Activated gamma-delta T cell (primary cell): ENCODE measurements at places on chromosomes 5 and 9.

- no peak for DNase-seq
Observed at GRCh38 chr5:82156874-82157273, 121.3 kb downstream of the RPS23 start.

DNA sequence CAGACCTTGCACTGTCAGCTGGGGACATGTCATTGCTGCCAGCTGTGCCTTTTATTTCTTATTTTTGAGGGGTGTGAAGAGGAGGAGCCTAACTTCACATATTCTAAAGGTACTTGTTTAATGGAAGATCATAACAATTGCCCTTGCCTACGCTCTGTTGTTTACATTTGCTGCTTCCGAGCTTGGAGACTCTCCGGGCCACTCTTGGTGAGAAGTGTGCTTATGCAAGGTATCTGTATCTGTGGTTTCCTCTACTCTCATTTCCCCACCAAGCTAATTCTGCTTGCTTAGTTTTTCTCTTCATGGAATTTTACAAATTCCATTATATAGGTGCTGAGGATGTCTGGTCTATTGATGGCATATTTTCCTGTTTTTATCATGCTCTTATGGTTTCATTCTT is 105.3 kb downstream of the RASGRF2 start:
- no peak for DNase-seq

DNA sequence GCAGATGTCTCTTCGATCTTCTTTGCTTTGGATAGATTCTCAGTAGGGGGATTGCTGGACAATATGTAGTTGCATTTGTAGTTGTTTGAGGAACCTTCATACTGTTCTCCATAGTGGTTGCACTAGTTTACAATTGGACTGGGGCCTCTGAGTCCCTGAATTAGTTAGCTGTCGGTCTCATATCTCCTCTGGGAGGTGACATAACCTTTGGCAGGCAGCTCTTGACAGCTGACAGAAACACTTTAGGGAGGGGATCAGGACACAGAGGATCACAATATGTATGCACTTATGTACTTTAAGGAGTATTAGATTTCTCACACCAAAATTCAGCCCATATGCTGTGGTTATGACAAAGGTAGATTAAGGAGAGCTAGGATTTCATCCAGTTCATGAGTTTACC is 1279.9 kb upstream of the DMAC1 start:
- no peak for DNase-seq

DNA sequence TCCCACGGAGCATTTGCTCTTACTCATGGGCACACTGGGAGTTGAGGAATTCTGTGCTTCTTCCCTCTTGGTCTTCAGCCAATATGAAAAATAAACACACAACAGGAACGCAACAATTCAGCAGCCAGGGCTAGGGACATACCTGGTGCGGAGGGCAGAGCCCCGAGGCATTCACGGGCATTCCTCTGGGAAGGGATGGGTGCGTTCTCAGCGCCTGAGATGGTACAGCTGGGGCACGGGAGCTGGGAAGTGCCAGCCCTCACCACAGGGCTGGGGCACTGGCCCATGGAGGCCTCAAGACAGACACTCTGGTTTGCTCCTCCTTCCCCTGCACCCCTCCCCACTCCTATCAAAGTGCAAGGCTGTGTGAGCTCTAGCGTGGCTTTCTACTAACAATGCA is 2.1 kb downstream of the SLC6A3 start:
- DNase-seq = no peak

DNA sequence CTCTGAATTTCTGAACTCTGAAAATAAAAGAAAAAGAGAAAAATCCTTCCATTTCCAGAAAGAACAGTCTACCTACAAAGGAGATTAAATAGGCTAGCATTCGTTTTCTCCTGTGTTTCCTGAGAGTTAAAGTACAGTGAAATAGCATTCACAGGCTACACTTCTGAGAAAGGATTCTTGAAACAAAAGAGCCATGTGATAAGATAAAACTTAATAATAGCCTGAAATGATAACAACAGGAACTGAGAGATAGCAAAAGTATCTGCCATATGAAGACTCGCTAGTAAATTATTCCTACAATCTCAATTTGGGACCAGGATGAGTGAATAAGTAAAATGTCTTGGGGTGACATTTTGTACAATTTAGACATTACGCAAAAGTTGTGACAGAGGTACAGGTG is 62.4 kb downstream of the FBN2 start:
- DNase-seq = no peak

- no peak for DNase-seq
Observed at GRCh38 chr9:136157477-136158265, 39.0 kb upstream of the TMEM250 start.

DNA sequence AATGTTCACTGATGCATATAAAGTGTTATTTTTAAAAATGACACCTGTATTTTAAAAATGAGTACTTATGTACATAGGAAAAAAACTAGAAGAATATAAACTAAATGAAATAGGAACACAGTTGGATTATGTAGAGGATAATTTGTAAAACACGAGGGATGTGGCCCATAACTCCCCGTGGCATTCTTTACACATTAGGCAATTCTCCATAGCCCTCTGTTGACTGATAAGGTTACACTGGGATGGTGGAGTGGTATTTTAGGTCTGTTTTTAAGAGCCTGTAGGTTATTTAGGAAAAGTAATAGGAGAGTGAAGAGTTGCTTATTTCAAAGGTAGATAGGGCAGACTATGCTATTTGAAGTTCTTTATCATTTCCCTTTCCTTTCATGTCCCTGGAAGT is 1.8 kb downstream of the CAVIN4 start:
- DNase-seq = no peak

- DNase-seq = no peak
Observed at GRCh38 chr9:100525563-100525962, 52.3 kb upstream of the CAVIN4 start.

DNA sequence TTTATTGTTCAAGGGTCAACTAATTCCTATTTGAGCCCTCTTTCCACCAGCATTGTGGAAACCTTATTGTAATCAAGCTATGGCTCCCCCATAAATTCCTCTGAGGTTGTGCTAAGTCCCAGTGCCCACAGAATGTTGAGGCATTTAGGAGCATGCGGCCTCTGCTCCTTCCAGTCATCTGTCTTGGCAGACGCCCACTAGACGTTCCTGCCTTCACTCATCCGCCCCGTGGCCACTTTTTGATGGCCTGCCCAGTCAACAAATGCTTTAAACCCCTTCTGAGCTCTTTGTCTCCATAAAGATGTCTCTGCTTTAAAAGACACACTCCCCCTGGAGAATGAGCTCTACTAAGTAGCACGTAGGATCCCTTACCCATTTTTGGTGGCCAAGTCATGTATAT is 104.7 kb downstream of the GAS1 start:
- no peak for DNase-seq

GRCh38 chr5:139394123-139394653 is 716 bp downstream of the PROB1 start:
- DNase-seq = peak; percentile 46

DNA sequence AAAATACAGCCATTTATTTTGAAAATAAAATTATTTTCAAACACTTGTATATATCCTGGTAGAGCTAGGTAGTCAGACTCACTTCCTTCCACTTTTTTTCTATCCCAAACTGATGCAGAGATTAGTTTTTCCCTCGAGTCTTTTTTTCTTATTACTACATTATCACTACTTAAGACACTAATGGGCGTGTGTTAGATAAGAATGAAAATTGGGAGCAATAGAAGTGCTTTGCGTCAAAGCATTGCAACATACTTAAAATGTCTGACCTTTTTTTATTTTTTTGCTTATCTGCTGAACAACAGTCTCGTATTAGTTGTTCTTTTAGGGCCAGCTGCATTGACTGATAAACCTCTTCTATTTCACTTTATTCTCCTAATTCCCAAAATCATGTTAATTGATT is 1278.7 kb downstream of the CDH12 start:
- no peak for DNase-seq

- peak; percentile 17 for DNase-seq
Observed at GRCh38 chr5:132227485-132228240, at the start of gene P4HA2. Gene P4HA2, minus strand, starts transcription at chr5:132227853. Its CDS starts 9,227 bp downstream, at chr5:132218626.

- DNase-seq = no peak
Observed at GRCh38 chr5:19175776-19176570, 812.0 kb downstream of the CDH18 start.

GRCh38 chr9:34328500-34328986 is 525 bp downstream of the KIF24 start:
- no peak for DNase-seq
